Tongue (tissue), 3 donors: ENCODE measurements at places on chromosomes 2 and 18.

DNA sequence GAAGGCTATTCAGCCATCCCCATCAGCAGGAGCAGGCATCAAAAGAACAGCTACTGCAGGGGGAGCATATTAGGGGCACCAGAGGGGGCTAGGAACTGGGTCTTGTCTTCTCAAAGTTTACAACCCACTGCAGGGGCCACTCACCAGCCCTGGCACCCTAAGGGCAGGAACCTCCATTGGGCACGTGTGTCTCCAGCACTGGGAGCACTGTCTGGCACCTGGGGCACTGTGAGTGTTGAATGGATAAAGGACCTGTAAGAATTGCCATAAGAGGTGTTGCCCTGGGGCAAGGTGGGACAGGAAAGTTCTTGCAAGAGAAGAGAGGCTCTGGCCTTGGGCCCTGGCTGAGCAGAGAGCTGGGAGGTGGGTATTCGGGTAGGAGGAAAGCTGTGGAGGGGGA, 1.4 kb upstream of the STEAP3 start:
- no peak for DNase-seq

GRCh38 chr2:191434072-191434471, 188.9 kb downstream of the MYO1B start:
- DNase-seq, result no peak

- no peak for DNase-seq
Observed at GRCh38 chr18:79763407-79763806, 34.3 kb upstream of the KCNG2 start.

DNA sequence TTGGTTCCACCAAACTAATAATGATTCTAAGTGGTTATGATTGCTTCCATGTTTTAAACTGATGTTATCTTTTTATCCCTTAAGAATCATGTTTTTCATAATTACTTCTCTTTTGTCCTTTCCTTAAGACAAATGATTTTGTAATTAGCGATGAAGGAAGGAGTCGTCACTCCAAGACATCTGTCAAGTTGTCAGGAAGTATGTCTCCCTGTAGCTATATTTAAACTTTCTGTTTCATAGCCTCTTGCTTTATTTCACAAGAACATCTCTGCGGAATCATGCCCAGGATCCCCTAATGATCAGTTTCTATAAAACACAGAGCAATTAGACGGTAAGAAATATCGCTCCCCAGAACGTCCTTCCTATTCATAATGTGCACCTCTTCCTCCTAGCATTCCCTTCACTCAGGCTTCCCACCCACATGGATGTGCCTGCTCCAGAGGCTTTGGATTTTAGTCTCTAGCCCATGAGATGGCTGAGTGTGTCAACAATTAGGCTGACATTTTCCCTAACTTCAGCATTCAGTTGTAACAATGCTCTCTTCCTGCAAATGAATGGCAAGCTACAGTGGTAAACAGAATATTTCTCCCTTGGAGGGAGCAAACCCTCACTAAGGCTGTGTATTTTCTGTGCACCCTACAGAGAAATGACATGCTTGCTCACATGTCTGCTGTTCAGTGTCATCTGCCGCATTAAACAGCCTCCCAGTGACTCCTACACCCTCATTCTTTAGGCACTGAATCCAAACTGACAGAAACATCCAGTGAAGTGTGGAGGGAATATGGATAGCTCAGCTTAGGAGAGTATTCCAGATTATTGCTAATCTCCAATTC, 879.6 kb upstream of the CELF4 start:
- no peak for DNase-seq

DNA sequence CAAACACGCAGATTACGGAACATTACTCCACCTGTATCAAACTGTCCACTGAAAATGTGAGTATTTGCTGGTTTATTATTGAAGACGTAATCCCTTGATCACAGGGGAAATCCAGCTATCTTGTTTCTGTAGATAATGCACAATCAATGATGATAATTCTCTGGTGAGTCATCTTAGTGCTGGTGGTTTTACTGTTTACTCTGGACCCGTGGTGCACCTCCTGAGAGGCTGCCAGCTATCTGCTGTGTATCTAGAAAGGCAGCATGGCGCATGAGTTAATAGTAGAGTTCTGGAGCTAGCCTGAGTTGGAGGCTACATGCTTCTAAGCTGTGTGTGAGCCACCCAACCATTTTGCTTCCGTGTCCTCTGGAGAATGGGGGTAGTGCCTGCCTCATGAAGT, 6.5 kb downstream of the NCAPH start:
- DNase-seq, result no peak

DNA sequence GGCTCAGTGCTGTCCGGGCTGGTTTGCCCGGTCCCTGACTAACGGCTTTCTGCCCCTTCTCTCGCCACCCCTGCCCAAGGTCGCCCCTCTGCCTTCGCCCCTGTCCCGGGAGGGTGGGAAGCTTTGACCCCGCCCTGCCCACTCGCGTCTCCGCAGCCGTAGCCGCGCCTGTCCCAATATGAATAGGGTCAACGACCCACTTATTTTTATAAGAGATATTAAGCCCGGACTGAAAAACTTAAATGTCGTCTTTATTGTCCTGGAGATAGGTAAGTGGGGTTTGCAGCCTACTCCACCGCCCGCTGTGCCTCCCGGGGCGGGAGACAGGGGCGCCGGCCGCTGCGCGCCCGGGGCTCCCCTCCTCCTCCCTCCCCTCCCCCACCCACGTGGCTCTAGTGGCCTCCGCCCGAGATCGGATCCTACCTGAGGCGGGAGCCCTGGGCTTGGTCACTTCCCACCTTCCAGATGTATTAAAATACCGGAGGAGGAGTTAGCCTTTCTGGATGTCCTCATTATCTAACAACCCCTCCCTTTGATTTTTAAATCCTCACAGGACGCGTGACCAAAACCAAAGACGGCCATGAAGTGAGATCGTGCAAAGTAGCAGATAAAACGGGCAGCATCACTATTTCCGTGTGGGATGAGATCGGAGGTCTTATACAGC, 633 bp downstream of the NABP1 start:
- DNase-seq, result peak; percentile 48

DNA sequence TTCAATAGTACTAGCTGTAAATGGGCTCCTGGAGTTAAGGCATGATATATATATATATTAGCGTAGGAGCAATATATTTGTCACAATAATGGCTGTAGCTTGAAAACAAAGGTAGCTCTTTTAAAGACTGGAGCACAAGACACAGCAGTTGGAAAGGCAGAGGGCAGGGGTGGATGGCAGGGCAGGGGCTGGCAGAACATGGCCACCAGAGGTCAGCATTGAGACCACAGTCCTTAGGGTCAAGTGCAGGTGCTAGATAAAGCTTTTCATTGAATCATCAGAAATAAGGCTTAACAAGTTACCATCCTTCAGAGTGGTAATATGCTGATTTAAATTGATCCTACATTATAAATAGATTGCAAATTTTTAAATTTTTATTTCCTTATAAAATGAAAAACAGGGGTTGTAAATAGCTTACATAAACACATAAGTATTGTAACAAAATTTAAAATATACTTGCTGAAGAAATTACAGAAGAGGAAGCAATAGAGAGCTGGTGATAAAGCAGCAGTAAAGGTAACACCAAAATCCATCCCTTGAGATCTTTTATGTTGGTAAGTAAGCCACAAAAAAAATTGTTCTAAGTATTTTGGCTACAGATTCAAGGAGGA, 161.2 kb upstream of the PIEZO2 start:
- peak; percentile 40 for DNase-seq

DNA sequence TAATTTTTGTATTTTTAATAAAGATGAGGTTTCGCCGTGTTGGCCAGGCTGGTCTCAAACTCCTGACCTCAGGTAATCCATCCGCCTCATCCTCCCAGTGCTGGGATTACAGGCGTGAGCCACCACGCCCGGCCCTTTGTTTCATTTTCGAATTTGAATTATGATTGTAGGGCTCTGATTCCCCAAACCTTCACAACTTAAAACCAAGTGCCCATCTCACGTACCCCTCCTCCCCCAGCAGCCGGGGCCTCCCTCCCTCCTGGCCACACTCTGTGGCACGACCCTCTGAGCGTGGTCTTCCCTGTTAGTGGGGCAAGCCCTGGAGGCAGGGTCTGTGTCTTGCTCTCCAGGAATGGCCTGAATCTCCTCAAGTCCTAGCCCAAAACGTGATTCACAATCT, 166.5 kb downstream of the ASB1 start:
- no peak for DNase-seq

GRCh38 chr2:233816334-233816733, 38.0 kb downstream of the HJURP start:
- DNase-seq, result no peak
